Epithelial cell of prostate (primary cell): ENCODE measurements at places on chromosomes 16 and 17.

DNA sequence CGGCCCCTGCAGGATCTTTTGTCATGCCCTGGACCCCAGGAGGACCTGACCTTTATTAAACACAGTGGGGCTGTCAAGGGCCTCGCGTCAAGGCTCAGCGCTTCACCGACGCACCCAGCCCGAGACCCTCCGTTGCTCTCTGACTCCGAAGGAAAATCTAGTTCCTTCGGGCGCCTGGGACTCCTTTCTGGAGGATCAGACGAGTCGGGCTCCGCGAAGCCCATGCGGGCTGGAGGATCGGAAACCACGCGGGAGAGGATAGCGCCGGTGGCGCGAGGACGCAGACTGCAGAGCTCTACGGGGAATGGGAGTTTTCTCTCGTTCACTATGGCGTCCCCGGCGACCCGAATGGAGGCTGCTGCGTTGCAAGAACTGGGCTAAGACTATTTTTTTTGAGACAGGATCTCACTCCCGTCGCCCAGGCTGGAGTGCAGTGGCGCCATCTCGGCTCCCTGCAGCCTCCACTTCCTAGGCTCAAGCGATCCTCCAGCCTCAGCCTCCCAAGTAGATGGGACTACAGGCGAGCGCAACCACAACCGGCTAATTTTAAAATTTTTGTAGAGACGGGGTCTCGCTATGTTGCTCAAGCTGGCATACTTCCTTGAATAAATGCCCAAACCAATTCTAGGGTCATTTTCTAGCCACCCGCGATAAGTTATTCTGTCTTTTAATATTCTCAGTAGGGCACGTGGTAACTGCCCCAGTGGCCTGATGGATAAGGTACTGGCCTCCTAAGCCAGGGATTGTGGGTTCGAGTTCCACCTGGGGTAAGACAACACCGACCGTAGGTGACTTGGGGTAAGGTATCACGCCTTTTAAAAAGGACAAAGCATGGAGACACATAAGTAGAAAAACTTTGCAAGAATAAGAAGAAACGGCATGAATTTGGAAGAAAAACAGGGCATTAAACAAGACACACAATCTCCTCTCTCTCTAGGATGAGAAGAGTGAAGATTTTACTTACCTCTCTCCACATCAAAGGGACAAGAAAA lies 5.5 kb downstream of the OR1F1 start:
- DNase-seq: no peak

GRCh38 chr17:8520981-8521380 lies 85.3 kb downstream of the NDEL1 start:
- no peak for DNase-seq

DNA sequence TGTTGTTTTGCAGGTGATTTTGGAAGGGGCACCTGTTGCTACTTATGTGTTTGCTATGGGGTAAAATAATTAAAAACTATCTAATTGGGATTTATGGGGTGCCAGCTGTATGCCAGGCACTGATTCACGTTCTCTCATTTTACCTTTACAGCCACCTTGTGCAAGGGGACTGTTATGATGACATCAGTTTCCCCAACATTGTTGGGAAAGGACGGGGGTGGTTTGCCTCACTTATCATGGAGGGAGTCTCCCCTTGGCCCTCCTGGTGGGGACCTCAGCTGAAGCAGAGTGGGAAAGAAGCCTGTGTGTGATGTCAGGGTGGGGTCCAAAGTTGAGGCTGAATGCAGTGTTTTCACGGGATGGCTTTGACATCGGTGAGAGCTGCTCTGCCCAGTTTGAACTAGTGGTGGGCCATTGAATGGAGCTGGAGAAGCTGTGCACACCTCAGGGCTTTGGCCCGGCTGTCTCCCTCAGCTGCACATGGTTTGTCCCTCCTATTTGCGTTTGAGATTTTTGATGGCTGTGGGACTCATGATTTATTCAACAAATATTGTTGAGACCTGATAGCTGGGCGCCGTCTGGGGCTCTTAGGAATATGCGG lies 36.1 kb downstream of the CMIP start:
- DNase-seq: no peak

DNA sequence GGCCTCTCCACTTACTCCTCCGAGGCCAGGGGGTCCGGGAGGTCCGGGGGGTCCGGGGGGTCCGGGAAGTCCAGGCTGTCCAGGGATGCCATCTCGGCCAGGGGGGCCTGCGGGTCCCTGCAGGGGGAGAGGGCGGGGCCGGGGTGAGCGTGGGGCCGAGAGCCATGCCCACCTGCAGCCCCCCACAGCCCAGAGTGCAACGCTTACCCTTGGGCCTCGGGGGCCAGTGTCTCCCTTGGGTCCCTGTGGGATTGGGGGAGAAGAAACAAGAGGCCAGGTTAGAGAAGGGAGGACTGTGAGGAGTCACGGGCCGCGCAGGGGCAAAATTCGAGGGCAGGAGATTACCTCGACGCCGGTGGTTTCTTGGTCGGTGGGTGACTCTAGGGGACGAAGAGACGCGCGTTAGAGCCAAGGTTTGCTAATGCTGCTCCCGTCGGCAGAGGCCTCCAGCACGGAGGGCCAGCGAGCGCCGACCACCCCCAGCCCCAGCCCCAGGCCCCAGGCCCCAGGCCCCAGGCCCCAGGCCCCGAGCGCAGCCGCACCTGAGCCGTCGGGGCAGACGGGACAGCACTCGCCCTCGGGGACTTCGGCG lies 2.1 kb downstream of the COL1A1 start:
- no peak for DNase-seq

DNA sequence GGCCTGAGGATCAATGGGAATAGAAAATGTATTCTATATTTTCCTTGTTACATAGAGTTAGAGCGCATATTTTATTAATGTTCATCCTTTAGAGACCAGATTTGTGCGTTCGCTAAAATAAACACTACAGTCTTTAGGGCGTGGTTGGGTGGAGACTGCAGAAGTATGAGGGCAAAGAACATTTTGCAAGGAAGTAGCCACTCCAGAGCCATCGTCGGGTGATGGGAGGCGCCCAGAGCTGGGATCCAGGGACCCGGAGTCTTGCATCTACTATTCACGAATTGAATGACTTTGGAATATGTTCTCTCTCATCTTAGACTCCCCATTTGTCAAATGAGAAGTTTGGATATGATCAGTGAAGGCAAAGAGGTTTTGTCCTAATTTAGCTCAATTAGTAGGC lies 154.2 kb upstream of the IRX6 start:
- DNase-seq: no peak

DNA sequence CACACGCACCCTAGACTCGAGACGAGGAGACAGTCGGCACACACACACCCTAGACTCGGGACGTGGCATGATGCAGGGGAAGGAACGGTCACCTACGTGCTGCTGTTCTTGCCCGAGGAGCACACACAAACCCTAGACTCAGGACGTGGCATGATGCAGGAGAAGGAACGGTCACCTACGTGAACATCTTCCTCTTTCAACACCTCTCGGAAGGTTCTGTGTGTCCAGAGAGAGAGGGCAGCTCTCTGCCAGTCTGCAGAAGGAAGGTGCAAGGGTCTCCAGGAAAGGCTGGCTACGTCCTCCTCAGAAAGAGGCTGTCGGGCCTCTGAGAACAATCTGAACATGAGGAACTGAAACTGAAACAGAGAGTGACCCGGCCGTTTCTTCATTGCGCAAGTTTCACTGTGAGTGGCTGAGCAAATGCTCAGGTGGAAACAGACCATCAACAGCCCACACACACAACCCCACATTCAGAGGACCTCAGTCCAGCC lies 43.4 kb downstream of the ZNF276 start:
- DNase-seq: no peak

GRCh38 chr16:69918241-69918640 lies 32.9 kb upstream of the CLEC18A start:
- DNase-seq: no peak

- DNase-seq: no peak
These were observed 119.3 kb downstream of the PRKCB start for GRCh38 chr16:23955088-23955487.

- DNase-seq: no peak
These were observed 377.1 kb downstream of the SOX9 start for GRCh38 chr17:72497915-72498314.

- DNase-seq: no peak
These were observed 13.0 kb downstream of the TLE7 start for GRCh38 chr16:71428883-71429282.

DNA sequence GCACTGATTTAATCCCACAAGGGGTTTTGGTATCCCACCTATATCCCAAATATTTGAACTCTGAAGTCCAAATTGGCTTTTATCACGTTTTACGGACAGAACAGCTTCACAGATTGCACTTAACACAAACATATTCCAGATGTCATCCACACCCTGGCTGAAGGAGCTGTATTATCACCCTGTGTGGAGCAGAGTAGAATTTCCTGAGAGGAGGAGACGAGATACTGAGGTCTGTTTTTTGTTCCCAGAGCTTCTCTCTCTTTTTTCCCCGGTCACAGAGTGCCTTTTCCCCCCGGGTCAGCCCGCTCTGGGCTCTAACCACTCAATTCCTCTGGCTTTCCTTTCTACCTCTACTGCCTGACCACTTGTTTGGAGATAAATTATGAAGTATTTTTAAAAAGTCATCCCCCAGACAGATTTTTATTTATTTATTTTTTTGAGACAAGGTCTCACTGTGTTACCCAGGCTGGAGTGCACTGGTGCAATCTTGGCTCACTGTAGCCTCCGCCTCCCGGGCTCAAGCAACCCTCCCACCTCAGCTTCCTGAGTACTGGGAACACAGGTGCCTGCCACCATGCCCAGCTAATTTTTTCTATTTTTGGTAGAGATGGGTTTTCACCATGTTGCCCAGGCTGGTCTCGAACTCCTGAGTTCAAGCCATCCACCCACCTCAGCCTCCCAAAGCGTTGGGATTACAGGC lies 30.7 kb downstream of the DNAH2 start:
- no peak for DNase-seq

- no peak for DNase-seq
These were observed 76.2 kb upstream of the DNAH17 start for GRCh38 chr17:78653382-78653781.

GRCh38 chr17:27455236-27455913 lies 873 bp upstream of the KSR1 start:
- no peak for DNase-seq

GRCh38 chr17:41758601-41759000 lies 24.2 kb upstream of the HAP1 start:
- no peak for DNase-seq

DNA sequence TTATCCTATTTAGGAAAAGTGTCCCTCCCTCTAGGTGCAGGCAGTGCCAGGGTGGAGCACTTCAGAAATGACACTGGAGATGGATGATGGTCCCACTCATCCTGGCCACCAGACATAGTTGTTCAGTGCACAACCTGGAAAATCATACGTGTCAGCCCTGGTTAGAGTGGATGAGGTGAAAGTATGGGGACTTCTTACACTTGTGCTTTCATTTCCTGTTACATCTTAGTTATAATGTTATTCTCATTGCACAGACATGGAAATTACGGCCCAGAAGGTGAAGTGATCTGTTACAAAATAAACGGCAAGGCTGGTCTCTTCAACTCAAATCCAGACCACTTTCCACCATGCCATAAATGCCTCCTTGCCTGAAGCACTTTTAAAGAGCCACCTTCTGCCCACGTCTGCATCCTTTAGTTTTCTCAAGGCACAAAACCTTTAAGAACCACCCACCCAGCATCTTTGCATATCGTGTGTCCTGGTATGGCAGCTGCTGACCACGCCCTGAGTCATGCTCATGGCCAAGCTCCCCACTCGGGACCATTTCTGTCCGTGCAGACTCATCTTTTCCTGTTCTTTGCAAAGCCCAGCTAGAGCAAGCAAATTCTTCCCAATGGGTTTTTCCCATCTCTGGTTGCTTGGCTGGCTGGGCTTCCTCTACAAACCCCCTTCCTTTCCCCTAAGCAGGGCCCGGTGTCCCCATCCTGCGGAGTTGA lies 22.4 kb downstream of the TBC1D3B start:
- no peak for DNase-seq

DNA sequence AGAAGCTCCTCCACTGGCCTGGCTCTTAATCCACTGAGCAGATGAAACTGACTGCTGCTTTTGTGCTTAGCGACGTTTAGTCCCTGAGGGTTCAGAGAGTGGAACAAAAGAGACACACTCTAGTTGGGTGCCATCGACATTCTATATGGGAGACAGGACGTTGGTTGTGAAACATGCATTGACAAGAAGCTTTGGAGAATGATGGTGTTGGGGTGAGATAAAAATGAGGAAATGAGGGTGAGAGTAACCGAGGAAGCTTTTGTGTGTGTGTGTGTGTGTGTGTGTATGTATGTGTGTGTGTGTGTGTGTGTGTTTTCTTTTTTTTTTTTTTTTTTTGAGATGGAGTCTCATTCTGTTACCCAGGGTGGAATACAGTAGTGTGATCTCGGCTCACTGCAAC lies 89.5 kb downstream of the ABCC1 start:
- DNase-seq: no peak
